ENCODE measurements at places on chromosomes 3 and 15.

GRCh38 chr3:87958289-87958688, 100.5 kb downstream of the CGGBP1 start:
- no peak for DNase-seq

GRCh38 chr15:25652704-25653103, 210.4 kb downstream of the ATP10A start:
- no peak for DNase-seq

DNA sequence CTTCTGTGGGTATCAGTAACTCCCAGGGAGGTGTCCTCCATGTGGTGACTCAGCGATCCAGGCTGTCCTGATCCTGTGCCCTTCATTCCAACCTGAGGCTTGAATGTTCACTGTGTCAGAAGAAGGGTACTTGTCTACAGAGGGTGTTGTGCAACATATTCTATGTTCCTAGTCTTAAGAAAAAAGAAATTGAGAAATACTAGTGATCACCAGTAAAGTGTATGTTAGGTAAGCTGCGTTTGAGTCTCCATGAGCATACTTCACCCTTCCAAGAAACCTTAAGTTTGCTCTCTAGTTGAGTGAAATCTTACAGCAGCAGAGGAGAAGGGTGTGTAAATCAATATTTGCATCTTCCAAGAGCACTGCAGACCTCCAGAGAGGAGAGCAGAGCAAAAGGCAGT, 122.2 kb upstream of the SLC24A5 start:
- no peak for DNase-seq

DNA sequence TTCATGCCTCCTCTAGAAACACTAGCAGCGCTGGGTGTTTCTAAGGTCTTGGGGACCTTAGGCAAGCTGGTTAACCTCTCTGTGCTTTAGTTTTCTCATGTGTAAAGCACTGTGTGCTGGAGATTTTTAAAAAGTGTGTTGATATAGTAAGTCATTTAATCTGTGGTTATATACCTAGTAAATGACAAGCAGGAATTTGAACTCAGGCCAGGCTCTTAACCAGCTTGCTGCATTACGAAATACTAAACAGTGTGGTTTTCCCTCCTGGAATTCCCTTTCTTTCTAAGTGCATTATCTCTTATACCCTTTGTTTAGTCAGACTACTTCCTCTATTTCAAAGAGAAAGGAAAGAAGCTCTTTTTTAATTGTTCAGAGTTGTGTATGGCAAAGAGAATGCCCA, 26.5 kb downstream of the NEO1 start:
- no peak for DNase-seq

DNA sequence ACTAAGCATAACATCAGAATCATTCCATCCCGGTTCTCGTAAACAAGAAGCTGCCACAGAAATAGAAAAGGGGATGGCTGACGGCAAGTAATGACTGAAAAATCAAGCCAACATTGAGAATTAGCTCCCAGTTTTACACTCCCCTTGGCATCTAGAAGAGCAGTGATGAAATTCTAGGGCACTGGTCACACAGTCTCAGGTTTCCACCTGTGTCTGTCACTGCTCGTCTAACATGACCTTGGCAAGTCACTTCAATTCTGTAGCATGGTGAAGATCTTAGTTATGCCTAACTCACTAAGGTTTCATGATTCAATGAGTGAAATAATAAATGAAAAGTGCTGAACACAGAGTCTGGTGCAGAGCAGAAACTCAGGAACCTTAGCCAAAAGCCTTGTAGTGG, 272.3 kb upstream of the ARRDC4 start:
- DNase-seq: no peak

- DNase-seq: no peak
Measured at GRCh38 chr3:55297706-55298105, 189.4 kb downstream of the WNT5A start.

DNA sequence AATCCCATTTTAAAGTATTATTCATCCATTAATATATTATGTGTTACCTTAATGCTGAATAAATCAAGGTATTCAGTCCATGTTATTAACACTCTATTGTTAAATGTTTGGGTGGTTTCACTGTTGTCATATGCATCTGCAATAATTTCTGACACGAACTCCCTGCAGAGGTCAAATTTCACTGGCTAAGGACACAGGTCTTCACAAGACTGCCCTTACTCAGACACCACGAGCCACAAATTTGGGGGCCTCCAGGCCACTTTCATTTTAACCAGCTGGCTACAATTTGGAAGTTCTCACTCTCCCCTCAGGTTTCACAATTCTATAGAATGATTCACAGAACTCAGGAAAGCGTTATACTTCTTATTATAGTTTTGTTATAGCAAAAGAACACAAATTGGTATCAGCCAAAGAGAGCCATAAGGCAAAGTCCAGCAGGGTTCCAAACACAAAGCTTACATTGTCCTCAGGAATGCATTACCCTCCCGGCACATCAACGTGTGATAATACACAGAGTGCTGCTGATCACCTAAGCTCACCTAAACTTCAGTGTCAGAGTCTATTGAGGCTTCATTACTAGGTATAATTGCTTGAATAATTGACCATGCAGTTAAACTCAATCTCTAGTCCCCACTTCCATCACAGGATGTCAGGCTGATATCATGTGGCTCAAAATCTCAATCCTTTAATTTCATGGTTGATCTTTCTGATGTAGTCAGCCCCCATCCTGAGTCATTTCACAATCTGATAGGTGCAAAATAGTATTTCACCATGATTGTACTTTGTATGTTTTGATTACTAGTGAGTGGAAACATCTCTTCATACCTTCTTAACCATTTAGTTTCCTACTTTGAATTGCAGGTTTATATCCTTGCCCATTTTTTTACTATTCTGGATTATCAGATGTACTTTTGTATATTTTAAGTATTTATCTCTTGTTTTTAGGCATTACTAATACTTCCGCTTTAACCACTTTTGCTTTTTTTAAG, 441.4 kb upstream of the AGTR1 start:
- no peak for DNase-seq
